Tibial nerve (tissue), 4 donors: ENCODE measurements at places on chromosomes 1 and 21.

DNA sequence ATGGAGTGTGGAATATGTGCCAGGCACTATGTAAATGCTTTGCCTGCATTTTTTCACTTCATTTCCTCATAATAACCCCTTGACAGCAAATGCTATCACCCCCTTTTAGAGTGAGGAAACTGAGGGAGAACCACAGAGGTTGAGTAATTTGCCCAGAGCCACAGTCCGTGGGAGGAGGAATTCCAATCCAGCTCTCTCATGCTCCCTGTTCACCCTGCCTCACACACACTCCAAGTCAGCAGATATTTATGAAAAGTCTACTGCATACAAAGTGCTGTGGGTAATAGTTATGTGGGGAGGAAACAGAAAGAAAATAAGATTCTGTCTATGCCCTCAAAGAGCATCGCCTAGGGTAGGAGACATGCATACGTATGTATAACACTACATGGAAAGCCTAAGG, 30.9 kb upstream of the RBM15 start:
- no peak for DNase-seq

DNA sequence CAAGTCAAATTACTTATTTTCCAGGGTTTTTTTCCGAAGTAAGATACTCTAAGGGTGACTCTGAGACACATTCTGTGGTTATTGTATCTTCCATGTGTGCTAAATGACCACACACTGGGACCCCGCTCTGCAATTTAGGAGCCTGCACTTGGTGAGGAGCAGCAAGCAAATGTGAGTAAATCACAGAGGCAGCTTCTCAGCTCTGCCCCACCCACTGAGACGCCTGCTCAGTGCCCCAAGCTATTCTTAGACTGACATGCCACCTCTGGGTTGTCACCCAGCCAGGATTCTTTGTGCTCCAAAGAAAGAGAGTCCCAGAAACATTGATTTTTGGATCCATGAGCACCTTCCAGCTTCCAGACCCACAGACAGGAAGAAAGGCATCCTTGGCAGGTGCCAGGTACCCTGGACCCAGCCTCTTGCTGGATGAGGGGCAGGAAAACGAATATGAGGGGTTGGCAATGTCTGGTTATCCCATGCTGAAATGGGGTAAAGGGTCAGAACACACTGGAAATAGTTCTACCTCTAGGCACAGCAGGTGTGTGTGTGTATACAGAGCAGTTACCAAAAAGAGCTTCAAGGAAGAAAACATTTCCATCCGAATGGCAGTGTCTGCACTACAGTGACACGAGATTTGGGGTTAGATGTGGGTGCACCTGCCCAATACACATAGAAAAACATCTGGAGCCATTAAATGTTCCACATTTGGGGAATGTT, 41.2 kb downstream of the TNR start:
- no peak for DNase-seq

- DNase-seq, result no peak
These were observed 7.5 kb downstream of the TRAPPC10 start for GRCh38 chr21:44019568-44019958.

GRCh38 chr1:101119289-101119688, 93.7 kb upstream of the DPH5 start:
- no peak for DNase-seq

DNA sequence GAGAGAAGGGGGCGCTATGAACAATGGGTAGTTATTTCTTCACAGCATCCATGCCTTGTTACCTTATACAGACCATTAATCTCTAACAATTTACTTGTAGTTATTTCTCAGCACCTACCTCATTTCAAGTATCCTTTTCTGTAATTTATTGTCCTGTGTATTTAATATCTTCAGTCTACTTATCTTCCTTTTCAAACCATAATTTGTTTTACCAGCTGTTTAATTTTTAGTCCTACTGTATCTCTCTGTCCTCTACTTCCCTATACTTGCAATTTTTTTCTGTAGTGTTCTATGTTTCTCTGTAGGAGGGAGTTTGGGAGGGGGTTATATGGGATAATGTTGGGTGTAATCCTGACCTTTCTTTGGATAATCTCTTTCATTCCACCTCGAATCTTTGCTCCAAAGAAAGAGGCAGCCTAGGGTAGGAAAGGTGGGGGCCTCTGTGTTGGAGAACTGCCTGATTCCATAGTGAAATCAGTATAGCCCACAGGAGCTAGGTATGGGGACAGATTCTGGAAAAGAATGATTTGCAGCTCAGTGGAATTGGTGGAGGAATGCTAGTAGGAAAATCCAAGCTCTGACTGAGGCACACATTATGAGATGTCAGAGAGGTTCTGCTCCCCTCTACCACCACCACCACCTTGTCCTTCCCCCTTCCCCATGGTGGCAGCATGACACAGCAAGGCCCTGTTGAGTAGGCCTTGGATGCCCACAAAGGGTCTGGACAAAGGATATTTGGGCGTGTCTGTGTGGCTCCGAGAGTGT, 642 bp downstream of the MLLT11 start:
- DNase-seq, result no peak

- DNase-seq, result no peak
These were observed 101.8 kb downstream of the TMEM53 start for GRCh38 chr1:44572572-44572879.
